ENCODE measurements at places on chromosomes 11 and 22.
A peak's percentile ranks its signal among the peaks of the same experiment; 100 is the strongest.

DNA sequence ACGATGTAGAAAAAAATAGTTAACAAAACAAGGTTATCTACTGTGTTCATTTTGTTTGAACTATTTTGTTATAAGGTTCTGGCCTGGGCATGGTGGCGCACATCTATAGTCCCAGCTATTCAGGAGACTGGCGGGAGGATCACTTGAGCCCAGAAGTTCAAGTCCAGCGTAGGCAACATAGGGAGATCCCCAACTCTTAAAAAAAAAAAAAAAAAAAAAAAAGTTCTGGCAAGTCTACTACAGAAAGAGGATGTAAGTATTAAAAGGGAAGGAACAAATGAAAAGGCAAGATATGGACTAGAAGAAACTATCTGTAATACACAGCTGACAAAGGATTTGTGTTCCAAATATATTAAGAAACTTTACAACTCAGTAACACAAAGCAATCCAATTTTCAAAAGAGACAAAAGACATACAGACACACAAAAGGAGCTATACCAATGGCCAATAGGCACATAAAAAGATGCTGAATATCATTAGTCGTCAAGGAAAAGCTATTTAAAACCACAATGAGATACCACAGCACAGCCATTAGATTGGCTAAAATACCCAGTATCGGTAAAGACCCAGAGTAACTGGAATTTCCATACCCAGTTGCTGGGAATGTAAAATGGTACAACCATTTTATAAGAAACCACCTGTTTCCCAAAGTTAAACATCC lies 27.4 kb downstream of the RRAS2 start:
- no peak for DNase-seq

- DNase-seq, result no peak
Measured at GRCh38 chr22:47594836-47595521, 832.5 kb downstream of the TBC1D22A start.

- DNase-seq, result peak; percentile 99
Measured at GRCh38 chr11:33690290-33691065, 10.1 kb downstream of the C11orf91 start.

DNA sequence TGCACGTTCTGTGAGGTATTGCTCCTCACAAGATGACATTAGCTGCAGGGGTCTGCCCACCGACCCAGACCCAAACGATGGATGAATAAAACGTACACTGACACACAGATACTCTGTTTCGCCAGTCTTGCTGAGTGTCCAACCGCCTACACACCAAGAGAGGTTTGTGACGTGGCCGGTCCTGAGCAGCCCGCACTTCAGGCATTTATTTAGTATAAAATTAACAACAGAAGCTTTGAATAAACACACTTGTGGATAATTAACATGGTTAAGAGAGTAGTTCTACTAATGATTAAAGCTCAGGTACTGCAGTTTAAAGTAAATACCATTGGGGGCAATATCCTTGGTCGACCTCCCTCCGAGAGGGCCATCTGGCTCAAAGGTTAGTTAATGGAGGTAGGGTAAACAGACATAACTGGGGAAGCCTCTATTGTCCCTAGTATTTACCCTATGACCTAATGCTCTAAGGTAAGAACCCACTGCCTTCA lies 75.7 kb downstream of the CCDC83 start:
- no peak for DNase-seq

- no peak for DNase-seq
Measured at GRCh38 chr11:1072821-1073231, 1.8 kb upstream of the MUC2 start.

DNA sequence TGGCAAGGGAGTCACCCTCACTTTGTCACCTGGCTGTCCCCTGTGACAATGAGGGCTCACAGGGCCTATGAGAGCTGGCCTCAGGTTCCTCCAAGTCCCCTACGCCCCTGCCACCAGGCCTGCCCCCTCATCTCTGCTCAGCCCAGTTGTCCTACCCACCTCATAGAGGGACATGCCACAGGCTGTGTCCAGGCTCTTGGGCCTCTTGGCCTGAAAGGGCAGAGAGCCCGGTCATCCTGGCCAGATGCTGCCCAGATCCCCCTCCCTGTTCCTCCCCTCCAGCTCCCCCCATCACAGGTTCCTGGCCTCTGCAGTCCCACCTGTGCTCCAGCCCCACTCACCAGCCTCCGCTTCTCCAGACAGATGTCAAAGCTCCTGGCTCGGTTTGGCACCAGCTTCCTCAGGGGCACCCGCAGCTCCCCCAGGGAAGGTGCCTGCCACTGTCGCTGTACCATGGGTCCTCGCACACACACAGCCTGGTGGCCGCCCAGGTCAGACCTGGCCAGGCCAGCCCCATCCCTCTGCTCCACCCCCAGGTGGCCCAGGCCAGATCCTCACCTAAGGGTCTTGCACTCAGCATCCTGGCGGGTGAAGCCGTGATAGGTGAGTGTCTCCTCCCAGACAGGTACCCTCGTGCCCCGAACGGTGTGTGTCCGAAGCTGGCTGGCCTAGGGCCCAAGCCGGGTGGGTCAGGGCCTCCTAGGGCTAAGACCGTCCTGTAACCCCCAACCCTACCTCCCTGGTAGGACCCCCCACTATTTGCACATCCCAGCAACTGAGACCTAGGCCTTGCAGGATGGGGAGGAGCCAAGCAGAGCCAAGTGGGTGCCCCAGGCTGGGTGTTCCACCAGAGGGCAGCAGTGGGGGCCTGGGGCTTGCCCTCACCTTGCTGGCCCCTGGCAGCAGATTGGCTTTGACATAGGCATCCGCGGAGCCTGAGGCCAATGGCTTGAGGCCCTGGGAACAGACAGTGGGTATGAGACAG lies 8.3 kb downstream of the NDUFV1 start:
- no peak for DNase-seq

DNA sequence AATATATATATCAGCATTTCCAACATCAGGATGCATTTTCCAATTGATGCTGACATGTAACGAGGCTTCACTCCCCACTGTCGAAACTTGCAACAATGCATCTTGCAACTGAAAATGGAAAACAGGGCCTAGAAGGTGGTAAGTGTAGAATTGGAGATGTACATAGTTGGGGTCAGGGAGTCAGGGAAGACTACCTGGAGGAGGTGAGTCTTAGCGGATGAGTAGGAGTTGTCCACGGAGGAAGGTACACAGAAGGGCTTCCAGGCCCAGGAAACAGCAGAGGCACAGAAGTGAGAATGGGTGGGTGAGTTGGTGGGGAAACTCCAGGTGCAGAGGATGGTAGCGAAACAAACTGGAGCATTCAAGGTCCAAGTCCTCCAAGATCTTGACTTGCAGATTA lies 2.0 kb upstream of the GRK2 start:
- DNase-seq, result no peak

DNA sequence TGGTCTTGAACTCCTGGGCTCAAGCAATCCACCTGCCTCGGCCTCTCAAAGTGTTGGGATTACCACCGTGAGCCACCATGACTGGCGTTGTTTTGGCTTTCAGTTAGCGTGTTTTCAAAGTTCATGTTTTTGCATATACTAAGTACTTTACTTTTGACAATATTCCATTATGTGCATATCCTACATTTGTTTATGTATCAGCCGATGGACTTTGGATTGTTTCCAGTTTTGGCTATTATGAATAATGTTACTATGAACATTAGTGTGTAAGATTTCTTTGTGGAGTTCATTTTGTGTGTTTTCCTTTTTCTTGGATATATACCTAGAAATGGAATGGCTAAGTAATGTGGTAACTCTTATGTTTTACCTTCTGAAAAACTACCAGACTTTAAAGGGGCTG lies 9.9 kb downstream of the CSTF3 start:
- no peak for DNase-seq

- DNase-seq, result no peak
Measured at GRCh38 chr11:125515102-125515439, 19.0 kb upstream of the FEZ1 start.

DNA sequence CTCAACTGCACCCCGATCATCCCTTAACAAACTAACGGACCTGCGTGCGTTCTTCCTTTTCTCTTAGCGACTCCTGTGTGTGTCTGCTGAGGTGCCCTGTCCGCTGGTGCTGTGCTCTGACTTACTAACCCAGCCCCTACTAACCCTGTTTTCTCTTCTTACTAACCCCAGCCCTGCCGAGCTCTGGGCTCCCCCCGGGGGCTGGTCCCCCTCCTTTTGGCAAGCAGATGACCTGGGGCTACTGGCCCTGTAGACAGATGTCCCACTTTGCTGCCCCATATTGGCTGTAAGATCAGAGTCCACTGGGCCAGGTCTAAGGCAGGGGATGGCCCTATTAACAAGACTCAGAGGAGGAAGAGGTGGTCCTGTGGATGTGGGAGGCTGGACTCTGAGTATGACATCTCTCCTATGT lies 14.7 kb downstream of the MIAT start:
- no peak for DNase-seq

DNA sequence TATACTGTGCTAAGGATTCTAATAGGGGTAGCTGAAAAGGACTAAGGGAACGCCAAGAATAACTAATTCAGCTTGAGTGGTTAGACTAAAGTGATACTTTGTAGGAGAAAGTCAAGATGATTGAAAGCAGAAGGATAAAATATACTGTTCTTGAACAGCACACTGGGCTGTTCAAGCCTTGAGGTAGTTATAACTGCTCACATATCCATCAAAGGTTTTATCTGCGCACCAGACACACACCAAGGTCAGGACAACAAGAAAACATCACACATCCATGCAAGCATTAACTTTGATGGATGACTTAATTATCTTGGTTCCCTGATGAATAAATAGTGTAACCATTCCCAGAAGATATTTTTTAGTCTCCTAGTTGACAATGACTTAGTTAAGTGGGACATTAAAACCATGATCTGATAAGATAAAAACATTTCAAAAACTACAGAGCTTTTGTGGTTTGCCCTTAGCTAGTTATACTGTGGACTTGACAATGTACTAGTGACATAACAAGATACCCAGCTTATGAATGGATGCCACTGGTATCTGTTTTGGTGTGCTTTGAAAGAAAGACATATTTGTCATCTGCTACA lies 728.9 kb downstream of the JRKL start:
- DNase-seq, result no peak

DNA sequence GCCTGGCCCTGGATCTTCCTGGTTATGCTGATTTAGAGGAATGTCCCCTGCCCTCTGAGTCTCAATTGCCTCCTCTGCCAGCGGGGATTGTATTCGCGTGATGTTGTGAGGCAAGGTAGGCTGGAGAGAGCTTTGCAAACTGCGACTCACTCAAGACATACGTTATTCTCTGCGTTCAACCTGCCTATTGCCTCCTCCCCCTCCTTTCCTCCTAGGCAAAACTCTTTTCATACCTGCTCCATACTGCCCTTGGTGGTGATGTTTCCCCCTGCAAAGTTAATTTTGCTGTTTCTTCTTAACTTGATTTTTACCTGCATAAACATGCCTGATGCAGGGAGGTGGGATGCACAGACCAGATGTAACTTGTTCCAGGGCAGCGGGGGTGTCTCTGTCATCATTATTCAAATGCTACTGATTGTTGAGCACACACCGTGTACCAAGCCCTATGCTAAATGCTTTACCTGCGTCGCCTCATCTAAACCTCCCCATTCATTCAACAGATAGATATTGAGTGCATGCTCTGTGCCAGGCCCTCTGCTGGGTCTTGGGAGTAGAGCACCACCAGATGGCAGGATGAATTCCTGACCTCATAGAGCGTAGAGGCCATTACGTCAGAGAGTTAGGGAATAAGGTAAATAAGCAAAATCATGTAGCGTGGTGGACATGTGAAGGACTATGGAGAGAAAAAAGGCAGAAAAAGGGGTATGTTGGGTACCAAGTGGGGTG lies 29.0 kb downstream of the SGSM1 start:
- no peak for DNase-seq

DNA sequence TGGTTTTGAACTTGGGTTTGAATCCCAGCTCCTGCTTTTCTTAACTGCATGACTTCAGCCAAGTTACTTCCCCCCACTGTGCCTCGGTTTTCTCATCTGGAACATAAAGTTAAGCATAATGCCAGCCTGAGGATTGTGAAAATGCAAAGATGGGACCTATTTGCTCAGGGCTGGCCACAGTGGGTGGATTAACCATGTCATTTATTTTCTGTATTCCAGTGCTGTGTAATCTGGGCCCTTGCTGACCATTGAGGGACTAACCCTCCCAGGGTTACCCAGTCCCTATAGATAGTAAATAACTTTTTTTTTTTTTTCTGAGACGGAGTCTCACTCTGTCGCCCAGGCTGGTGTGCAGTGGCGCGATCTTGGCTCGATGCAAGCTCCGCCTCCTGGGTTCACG lies 1.5 kb upstream of the VPREB3 start:
- no peak for DNase-seq

DNA sequence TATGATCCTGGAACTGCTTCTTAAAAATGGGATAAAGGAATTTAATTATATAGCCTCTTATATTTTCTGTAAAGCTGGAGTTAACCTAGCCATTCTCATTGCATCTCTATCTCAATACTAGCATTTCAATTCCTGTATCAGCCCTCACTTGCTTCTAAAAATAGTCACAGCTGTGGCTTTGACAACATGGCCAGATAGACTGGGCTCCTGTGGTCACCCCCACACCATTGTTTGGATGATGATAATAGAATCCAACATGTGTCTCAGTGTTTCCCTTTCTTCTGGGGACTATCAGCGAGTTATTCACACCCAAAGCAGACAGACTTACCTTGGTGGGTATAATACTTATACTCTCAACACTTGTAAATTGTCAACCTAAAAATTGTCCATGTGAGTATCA lies 6.9 kb downstream of the VWA5A start:
- no peak for DNase-seq

DNA sequence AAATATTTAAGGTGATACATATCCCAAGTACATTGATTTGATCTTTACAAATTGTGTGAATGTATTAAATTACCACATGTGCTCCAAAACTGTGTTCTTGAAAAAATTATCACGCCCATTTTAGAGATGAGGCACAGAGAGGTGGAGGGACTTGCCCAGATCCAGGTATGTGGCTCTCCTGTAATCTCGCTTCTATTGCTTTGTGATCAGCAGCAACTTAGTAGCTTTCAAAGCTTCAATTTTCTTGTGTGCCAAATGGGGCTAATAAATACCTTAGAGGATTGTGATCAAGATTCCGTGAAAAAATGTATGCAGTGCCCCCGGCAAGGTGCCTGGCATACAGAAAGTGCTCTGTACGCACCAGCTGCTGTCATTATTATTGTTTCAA lies 18.0 kb downstream of the PTPRJ start:
- DNase-seq, result no peak

- no peak for DNase-seq
Measured at GRCh38 chr11:96012086-96012824, 88.3 kb upstream of the MTMR2 start.

DNA sequence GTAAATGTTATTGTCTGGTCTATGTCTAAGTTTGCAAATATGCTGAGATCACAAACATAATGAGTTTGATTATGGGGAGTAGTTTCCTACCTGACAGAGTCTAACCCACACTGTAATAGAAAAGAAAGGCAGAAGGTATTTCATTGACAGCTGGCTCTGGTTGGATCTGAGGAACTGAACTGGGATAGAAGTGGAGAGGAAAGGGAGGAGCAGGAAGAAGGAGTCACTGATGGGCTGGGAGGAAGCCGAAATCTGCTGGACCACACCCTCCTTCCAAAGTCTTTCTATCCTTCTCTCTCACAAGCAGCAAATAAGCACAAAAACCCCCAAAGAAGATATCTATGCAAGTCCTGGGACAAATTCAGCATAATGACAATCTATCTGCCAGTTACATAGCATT lies 11.7 kb downstream of the BLID start:
- no peak for DNase-seq

- no peak for DNase-seq
Measured at GRCh38 chr11:64611869-64612646, 21.0 kb downstream of the SLC22A12 start.
